ENCODE measurements at places on chromosomes 3 and 15.
A peak's percentile ranks its signal among the peaks of the same experiment; 100 is the strongest.

GRCh38 chr15:101775136-101775535, 28.2 kb upstream of the OR4F6 start:
- DNase-seq = no peak

GRCh38 chr15:51917493-51917892, 54.1 kb downstream of the LEO1 start:
- DNase-seq = peak; percentile 19

DNA sequence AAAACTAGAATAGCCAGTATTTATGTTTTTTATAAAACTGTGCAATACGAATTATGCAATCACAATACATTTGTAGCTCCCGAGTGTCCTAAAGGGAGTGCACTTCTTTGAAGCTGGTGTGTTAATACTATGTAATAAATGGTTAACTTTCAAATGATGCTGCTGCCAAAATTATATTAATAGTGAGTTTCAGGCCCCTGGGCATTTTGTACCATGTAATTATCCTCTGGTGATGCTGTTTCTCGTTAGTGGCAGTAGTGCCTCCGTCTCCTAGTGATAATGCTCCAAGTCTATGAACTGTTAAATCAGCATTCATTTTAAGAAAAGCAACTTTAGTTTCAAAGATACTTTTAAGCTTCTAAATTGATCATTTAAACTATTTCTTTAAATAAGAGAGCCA, 132.7 kb upstream of the BHLHE40 start:
- no peak for DNase-seq

DNA sequence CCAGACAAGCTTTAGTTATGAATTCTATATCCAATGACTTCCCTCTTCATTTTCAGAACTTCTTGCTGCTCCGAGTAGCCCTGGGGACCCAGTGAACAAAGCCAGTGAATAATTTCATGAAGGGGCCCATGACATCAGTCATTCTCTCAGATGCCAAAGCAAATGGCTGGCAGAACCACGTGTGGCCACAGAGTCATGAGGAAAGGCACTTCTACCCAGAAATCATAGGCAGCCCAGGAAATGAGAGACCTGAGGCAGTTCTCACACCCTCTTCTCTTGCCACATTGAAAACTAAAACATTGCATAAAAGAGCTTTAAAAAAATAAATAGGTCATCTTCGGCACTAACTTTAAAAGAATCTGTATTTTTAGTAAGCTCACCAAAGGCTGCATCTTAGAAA, 4.3 kb upstream of the UACA start:
- DNase-seq = no peak

DNA sequence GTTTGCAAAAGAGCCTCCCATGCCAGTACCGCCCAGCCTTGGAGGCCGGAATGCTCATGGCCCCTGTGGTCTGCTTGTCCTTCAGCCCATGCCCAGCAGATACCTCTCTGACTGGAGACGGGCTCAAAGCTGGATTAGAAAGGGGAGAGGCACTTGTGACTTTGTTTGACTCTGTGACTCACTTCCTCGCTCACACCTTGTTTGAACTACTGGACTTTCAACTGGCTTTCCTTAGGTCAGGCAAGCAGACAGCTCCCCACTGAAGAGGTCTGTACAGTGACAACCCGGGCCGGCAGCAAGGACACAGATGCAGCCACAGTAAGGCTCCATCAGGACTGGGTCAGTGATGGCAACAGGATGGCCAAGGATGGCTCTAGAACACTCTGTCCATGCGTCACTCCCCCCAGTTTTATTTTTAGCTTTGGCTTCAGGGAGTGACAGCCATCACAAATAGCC, 98.6 kb upstream of the ABHD17C start:
- no peak for DNase-seq

DNA sequence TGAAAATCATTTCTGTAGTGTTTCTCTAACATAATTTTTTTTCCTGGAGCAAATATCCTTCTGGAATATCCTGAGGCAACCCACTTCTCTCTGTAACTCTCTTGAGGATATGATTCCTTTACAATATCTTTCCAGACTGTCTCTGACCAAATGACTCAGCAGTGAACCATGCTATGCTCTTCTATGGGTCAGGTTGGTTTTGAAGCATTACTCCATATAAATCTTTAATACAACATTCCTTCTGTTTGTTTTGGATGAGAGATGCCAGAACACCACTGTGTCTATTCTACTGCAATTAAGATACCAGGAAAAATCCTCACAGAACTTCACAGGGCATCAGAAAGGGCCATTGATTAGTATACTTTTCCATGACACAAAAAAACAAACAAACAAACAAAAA, 626.4 kb upstream of the ZNF385D start:
- DNase-seq = peak; percentile 85

Data from fibroblast of skin of scalp (primary cell).